ENCODE measurements at places on chromosomes 6 and 20.

DNA sequence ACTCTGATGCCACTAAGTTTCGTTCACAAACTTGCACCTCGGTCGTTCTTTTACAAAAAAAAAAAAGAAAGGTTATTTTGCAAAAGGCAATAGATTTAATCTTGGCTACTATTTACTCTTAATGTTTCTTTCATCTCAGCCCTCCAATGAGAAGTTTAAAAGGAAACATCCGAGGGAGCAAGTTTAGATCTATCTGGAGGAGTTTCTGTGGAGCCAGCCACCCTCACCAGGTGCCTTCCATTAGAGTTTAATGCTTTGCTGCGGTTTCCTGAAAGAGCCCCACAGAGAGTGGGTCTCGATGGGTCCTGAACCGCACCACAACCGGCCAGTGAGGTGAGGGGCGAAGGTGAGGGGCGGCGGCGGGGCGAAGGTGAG, 632 bp downstream of the PRKN start:
- H3K36me3 ChIP-seq, result no peaks in the 10 kb centered on the region
- no peak for DNase-seq
- H3K4me1 ChIP-seq, result no peaks in the 10 kb centered on the region
- H3K4me3 ChIP-seq, result peak overlapping the region; percentile 80

DNA sequence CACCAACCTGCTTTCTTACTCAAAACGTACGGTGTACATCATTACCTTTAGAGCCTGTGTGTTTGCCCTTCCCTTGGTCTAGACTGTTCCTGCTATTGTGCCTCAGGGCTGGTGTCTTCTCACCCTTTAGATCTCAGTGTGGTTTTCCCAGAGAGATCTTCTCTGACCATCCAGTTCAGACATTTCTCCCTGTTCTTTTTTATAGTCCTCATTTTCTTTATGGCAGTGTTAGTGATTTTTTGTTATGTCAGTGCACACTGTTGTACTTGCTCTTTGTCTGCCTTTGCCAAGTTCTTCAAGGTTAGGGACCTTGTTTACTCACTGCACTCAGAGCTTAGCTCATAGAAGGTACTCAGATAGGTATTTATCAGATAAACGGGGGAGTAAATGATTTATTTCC, 82.8 kb downstream of the ATRN start:
- DNase-seq, result no peak
- no peak overlapping the region for H3K4me3 ChIP-seq
- H3K27ac ChIP-seq, result no peak overlapping the region
- peaks cover 5% of the 10 kb centered on the region for H3K36me3 ChIP-seq

DNA sequence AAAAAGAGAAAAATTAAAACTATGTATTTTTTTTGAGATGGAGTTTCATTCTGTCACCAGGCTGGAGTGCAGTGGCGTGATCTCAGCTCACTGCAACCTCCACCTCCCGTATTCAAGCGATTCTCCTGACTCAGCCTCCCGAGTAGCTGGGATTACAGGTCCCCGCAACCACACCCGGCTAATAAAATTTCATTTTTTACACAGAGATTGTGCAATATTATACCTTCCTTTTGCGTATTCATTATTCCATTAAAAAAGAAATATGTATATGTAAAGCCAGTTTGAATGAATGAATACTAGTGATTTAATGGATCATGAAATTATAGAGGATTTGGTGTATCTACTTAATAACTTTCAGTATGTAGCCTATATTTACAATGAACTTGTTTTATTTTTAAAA, 38.2 kb upstream of the CTAGE9 start:
- H3K27ac ChIP-seq, result no peak overlapping the region
- H3K36me3 ChIP-seq, result no peaks in the 10 kb centered on the region
- H3K4me1 ChIP-seq, result no peaks in the 10 kb centered on the region
- no peaks in the 10 kb centered on the region for H3K27me3 ChIP-seq
- no peak overlapping the region for H3K4me3 ChIP-seq

DNA sequence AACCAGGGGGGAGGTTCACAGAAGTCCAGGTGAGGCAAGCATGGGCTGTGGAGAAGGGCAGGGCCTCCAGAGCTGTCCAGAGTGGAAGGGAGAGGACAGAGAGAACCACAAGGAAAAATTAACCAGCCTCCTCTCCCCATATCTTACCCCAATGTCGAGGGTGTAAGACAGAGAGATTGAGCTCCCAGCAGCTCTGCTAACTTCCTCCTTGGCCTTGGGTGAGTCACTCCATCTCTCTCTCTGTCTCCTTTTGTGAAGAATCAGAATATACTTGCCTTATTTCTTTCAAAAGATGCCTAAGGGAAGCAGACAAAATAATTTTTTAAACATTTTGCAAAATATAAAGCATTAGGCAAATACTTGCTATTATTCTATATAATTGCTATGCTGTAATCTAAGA, 58.3 kb upstream of the IYD start:
- no peak for DNase-seq
- no peaks in the 10 kb centered on the region for H3K4me1 ChIP-seq
- no peaks in the 10 kb centered on the region for H3K27me3 ChIP-seq
- no peaks in the 10 kb centered on the region for H3K36me3 ChIP-seq
- H3K27ac ChIP-seq, result no peak overlapping the region

DNA sequence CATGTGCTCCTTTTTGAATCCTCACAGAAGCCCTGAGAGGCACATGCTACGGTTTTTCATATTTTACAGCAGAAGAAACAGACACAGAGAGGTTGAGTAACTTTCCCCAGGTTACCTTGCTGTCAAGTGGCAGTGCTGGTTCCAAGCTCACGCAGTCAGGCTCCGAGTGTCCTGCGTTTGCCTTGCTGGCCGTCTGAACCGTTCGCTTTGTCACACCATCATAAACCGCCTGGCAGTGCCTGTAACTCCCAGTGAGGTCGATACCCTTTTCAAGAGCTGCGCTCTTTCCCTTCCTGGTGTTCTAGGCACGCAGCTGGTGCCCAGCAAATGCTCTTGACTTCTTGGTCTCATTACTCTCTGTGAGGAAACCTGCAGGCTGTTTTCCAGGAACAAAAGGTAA, 31.3 kb upstream of the KCNG1 start:
- no peaks in the 10 kb centered on the region for H3K27me3 ChIP-seq
- DNase-seq, result peak; percentile 27
- H3K4me1 ChIP-seq, result peaks cover 2% of the 10 kb centered on the region
- H3K36me3 ChIP-seq, result no peaks in the 10 kb centered on the region
- H3K27ac ChIP-seq, result no peak overlapping the region

- H3K36me3 ChIP-seq, result no peaks in the 10 kb centered on the region
- H3K4me1 ChIP-seq, result peaks cover 8% of the 10 kb centered on the region
- no peak overlapping the region for H3K4me3 ChIP-seq
- no peaks in the 10 kb centered on the region for H3K27me3 ChIP-seq
- no peak overlapping the region for H3K27ac ChIP-seq
- no peak for DNase-seq
These were observed 277.1 kb downstream of the SYNE1 start for GRCh38 chr6:152360034-152360433.

DNA sequence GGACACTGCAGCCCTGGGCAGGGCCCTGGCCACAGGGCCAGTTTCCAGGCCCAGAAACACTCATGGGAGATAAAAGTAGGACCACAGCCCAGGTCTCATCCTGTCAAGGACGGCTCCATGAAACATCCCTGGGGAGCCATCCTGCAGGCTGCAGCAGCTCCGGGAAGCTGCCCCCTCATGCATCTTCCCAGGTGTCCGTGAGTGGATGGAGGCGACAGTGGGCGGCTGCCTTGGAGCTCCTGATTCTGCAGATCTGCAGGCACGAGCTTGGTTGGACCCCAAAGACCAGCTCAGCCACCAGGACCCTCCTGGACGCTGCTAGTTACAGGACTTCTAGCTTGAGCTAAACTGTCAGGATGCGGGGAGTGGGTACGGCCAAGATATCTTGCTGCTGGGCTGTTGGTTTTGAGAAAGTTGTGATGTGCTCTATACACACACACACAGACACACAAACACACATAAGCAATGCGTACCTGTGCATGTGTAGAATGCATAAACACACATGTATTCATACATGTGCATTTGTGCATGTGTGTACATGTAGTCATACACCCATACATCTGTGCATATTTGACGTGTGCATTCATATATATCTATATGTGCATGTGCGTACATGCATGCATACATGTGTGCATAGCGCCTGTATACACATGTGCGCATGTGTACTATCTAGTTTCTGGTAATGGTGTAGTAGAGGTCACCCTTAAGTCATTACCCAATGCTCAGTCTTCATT, 297.8 kb downstream of the TAF4 start:
- no peaks in the 10 kb centered on the region for H3K27me3 ChIP-seq
- DNase-seq, result no peak
- no peaks in the 10 kb centered on the region for H3K4me1 ChIP-seq
- no peak overlapping the region for H3K4me3 ChIP-seq

GRCh38 chr6:14919038-14919670, 326.7 kb upstream of the JARID2 start:
- no peaks in the 10 kb centered on the region for H3K27me3 ChIP-seq
- H3K4me1 ChIP-seq, result no peaks in the 10 kb centered on the region
- H3K27ac ChIP-seq, result no peak overlapping the region

- H3K36me3 ChIP-seq, result peaks cover 64% of the 10 kb centered on the region
- no peaks in the 10 kb centered on the region for H3K27me3 ChIP-seq
- peak overlapping the region; percentile 5 for H3K27ac ChIP-seq
These were observed 12.2 kb downstream of the BRD2 start for GRCh38 chr6:32980488-32981038.

All from endodermal cell (in vitro differentiated cells).